ENCODE measurements at places on chromosomes 16 and 17. TPM values are rescaled to one million over a fixed set of nuclear protein-coding genes. Genes with fewer than 3 reads are reported as not detected.
A peak's percentile ranks its signal among the peaks of the same experiment; 100 is the strongest.

- no peak for DNase-seq
Observed at GRCh38 chr16:30040221-30040620, 9.2 kb upstream of the TLCD3B start.

DNA sequence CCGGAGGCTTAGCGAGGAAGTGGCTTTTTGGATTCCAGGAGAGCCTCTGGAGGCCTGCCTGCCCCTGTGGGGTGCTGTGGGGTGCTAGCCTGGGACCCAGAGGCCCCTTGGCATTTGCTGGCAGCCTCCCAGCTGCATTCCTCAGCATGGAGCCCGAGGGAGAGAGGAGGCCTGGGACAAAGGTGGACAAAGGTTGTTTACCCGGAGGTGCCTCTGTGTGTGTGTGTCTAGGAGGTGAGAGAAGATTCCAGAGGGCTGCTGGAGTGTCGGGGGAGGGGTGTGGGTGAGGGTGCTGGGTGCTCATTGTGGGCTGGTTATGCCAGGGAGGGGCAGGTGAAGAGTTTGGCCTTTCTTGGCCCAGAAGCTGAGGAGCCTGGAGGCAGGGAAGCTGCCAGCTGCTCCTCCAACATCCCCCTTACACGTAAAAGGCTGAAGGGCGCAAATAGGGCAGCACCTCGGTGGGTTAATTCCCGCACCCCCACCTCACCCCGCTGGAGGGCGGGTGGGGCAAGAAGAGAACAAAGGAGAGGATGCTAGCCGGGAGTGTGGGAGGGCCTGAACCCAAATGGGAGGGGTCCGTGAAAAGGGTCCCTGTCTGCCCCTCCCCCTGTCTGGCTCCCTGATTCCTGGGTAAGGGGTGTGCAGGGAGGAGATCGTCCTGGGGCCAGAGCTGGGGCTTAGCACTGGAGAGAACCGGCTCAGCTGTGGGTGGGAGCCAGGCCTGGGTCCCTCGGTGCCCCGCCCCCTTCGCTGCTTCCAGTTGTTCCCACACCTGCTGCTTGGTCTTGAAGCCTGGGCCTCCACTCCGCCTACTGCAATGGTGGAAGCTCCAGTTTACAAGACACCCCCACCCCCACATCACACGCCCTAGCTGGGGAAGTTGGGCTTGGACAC is 9.9 kb downstream of the HEXIM2 start:
- peak; percentile 60 for DNase-seq

GRCh38 chr16:17228048-17228707 is 242.6 kb downstream of the XYLT1 start:
- no peak for DNase-seq

DNA sequence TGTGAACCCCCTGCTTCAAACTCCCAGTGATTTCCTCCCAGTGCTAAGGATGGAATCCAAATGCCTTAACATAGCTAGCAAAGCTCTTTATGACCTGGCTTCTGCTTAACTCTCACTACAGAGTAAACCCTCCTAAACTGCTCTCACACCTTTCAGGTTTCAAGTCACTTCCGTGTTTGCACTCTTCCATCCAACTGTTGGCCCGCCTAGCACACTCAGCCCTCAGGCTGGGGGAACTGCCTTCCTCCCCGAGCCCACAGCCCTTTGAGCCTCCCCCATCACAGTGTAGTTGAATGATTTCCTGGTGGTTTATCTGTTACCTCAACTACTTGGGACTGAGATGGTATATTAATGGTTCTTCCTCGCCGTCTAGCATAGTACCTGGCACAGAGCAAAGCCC is 342.5 kb downstream of the NPIPA8 start:
- DNase-seq: no peak

- DNase-seq: no peak
Observed at GRCh38 chr16:8376430-8376829, 213.9 kb downstream of the TMEM114 start.

GRCh38 chr17:17119533-17119932 is 77.3 kb downstream of the MPRIP start:
- peak; percentile 70 for DNase-seq

The KCNJ18 gene
- not detected for total RNA-seq

The CES5A gene
- total RNA-seq: not detected

The FADS6 gene
- total RNA-seq: 4.2 TPM

The OSGIN1 gene
- total RNA-seq: 12.2 TPM

The NOS2 gene
- 10.5 TPM for total RNA-seq
